A549 treated with CpdA at 1 μM for 4 hours (cell line): ENCODE measurements at places on chromosomes 2 and 18. TPM values are rescaled to one million over a fixed set of nuclear protein-coding genes. Genes with fewer than 3 reads are reported as not detected.

The ZNF24 gene
- 11.8 to 13.0 TPM (median 12.5 TPM) in 5 replicates for total RNA-seq

The BMPR2 gene
- 10.7 to 17.7 TPM (median 15.2 TPM) in 5 replicates for total RNA-seq

The CCL20 gene
- 1.8 to 4.4 TPM (median 2.7 TPM) in 5 replicates for total RNA-seq

The RTP5 gene
- not detected in 5 replicates for total RNA-seq

The CYRIA gene
- total RNA-seq: 0.19 to 0.32 TPM (median 0.31 TPM) in 5 replicates

The BOLL gene
- not detected in 5 replicates for total RNA-seq

The DSG1 gene
- not detected in 5 replicates for total RNA-seq
